ENCODE measurements at places on chromosomes 13 and 19. TPM values are rescaled to one million over a fixed set of nuclear protein-coding genes. Genes with fewer than 3 reads are reported as not detected.

The ZNF850 gene
- 1.8 TPM for total RNA-seq

The DOCK9 gene
- total RNA-seq, result 132 TPM

The RTBDN gene
- 11.4 TPM for total RNA-seq

The TEX29 gene
- total RNA-seq, result 3.3 TPM

The OR7C1 gene
- 0.28 TPM for total RNA-seq

The CABP5 gene
- not detected for total RNA-seq

The LRRC25 gene
- 2.2 TPM for total RNA-seq

The PNMA8A gene
- 160 TPM for total RNA-seq

The NLRP9 gene
- total RNA-seq, result not detected

The MYCBP2 gene
- total RNA-seq, result 268 TPM

The TNFSF9 gene
- 4.6 TPM for total RNA-seq

The QPCTL gene
- total RNA-seq, result 9.9 TPM

The OR10H1 gene
- total RNA-seq, result not detected

The TSHZ3 gene
- total RNA-seq, result 34.9 TPM

The PGLYRP2 gene
- not detected for total RNA-seq

The B3GNT3 gene
- not detected for total RNA-seq

The PSG7 gene
- total RNA-seq, result not detected

The UNC13A gene
- total RNA-seq, result 194 TPM

The YJEFN3 gene
- total RNA-seq, result 46.8 TPM

The IGLON5 gene
- total RNA-seq, result 22.0 TPM

The GRK1 gene
- total RNA-seq, result 0.18 TPM

The YIPF2 gene
- total RNA-seq, result 34.5 TPM

The HSD17B14 gene
- total RNA-seq, result 20.3 TPM

The HPN gene
- 6.9 TPM for total RNA-seq

The FAM98C gene
- 53.7 TPM for total RNA-seq

The AP2A1 gene
- total RNA-seq, result 168 TPM

The RLN3 gene
- total RNA-seq, result not detected

The GPR12 gene
- total RNA-seq, result 21.1 TPM

The APLP1 gene
- 1,125 TPM for total RNA-seq

The KLK15 gene
- total RNA-seq, result not detected

The HNRNPL gene
- total RNA-seq, result 224 TPM

The GGN gene
- 4.1 TPM for total RNA-seq

The LHB gene
- not detected for total RNA-seq

The LGALS14 gene
- total RNA-seq, result not detected

The PSPN gene
- total RNA-seq, result 3.5 TPM

The FCGBP gene
- total RNA-seq, result 13.5 TPM

The FAAP24 gene
- 1.8 TPM for total RNA-seq

The CDKN2D gene
- total RNA-seq, result 61.3 TPM

The ZNF99 gene
- total RNA-seq, result 0.42 TPM

The AMH gene
- 6.3 TPM for total RNA-seq

The IRF2BP1 gene
- total RNA-seq, result 36.1 TPM

The KLK4 gene
- total RNA-seq, result 1.4 TPM

The KLF1 gene
- total RNA-seq, result not detected

The LYL1 gene
- total RNA-seq, result 2.2 TPM

The SCAF1 gene
- 112 TPM for total RNA-seq

The RB1 gene
- total RNA-seq, result 40.3 TPM
